ENCODE measurements at places on chromosomes 1 and 21.

GRCh38 chr1:42430286-42431135, 25.3 kb downstream of the ZMYND12 start:
- no peak for DNase-seq

- no peak for DNase-seq
Measured at GRCh38 chr21:42071146-42071737, at the start of gene UMODL1. Gene UMODL1 (plus strand): TSS chr21:42071317. CDS start chr21:42071317, 0 bp downstream.

GRCh38 chr1:38919130-38919529, 22.5 kb downstream of the RHBDL2 start:
- DNase-seq = no peak

DNA sequence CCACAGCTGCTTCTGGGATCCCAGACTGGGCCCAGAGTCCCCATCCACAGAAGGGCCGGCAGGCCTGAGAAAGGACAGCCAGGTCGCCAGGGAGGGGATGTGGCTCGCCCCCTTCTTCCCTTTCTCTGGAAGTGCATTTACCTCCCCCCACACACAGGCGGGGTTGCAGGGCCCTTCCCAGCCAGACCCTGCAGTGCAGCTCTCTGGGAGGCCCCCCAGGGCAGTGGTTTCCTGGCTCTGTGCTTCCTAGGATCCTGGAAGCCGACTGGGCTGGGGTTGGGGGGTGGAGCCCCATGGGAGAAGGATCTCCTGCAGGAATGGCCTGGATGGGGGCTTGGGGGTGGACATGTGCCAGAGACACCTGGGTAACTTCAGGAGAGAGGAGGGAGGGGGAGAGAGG, 4.2 kb upstream of the COL6A1 start:
- no peak for DNase-seq
